ENCODE measurements at places on chromosomes 16 and 17.

DNA sequence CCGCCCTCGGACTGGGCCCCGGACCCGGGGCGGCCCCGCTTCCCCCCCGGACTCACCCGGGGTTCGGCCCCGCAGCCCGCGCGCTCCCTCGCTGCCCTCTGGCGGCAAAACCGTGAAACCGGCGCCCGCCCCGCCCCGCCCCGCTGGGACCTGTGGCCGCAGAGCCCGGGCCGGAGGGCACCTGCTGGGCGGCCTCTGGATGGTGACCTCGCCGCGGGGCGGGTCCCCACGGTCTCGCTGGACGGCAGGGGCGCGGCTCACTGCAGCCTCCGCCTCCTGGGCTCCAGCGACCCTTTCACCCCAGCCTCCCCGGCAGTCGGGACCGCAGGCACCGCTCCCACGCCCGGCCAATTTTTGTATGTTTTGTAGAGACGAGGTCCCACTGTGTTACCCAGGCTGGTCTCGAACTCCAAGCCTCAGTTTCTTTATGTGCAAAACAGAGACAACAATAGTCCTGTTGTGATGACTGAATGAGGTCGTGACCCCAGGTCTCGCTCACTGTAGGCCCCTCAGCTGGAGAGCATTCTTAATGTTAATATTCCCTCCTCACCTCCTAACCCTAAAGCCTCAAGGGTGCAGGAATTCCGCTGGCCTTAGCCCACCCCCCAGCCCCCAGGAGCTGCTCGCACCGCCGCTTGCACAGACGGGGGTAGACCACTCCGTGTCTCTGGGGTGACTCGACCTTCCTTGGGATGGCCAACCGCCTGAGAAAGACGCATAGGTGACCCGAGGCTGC, 33.7 kb upstream of the RPH3AL start:
- peak overlapping the region; percentile 55 for H3K4me3 ChIP-seq
- DNase-seq, result peak; percentile 87
- H3K27me3 ChIP-seq, result no peaks in the 10 kb centered on the region
- H3K27ac ChIP-seq, result no peak overlapping the region
- no peaks in the 10 kb centered on the region for H3K36me3 ChIP-seq

GRCh38 chr16:10694306-10694705, 424 bp downstream of the TEKT5 start:
- no peaks in the 10 kb centered on the region for H3K27me3 ChIP-seq
- no peak overlapping the region for H3K27ac ChIP-seq
- no peaks in the 10 kb centered on the region for H3K36me3 ChIP-seq
- H3K4me1 ChIP-seq, result no peaks in the 10 kb centered on the region

GRCh38 chr16:61313931-61314330, 722.3 kb downstream of the CDH8 start:
- no peak for DNase-seq
- no peaks in the 10 kb centered on the region for H3K4me1 ChIP-seq
- H3K27me3 ChIP-seq, result no peaks in the 10 kb centered on the region
- no peak overlapping the region for H3K27ac ChIP-seq
- H3K4me3 ChIP-seq, result no peak overlapping the region
- no peaks in the 10 kb centered on the region for H3K36me3 ChIP-seq

- peaks cover 14% of the 10 kb centered on the region for H3K27me3 ChIP-seq
- no peaks in the 10 kb centered on the region for H3K4me1 ChIP-seq
- no peaks in the 10 kb centered on the region for H3K36me3 ChIP-seq
These were observed 249.6 kb downstream of the ENGASE start for GRCh38 chr17:79324194-79324593.

DNA sequence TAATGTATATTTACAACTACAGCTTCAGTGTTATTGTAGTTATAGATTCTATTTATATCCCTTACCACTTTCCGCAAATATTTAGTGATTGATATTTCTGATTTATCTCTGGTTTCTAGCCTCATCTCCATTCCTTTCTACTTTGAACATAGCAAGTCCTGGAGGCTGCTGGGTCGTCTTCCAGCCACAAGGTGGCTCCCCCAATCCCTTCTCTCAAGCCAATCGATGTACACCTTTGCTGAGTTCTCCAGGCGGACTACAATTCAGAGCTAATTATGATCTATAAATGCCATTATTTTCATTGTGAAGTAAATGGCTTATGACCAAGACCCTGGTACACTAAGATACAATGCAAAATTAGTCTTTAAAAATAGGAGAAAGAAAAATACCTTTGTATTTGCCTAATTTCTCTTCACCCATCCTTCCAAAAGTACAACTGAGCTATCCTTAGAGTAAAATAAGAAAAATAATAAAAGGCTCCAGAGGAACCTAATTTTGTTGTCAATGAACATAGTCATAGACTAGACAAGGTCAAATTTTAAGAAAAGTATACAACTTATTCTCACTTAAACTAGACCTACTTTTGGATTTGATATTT, 122.1 kb downstream of the SKAP1 start:
- DNase-seq, result peak; percentile 74
- no peaks in the 10 kb centered on the region for H3K4me1 ChIP-seq
- H3K36me3 ChIP-seq, result no peaks in the 10 kb centered on the region
- H3K4me3 ChIP-seq, result no peak overlapping the region
- H3K27me3 ChIP-seq, result peaks cover 15% of the 10 kb centered on the region

GRCh38 chr17:45170931-45171337, 9.3 kb downstream of the HEXIM2 start:
- DNase-seq, result peak; percentile 78
- H3K27me3 ChIP-seq, result no peaks in the 10 kb centered on the region
- H3K27ac ChIP-seq, result peak overlapping the region; percentile 98
- H3K4me3 ChIP-seq, result no peak overlapping the region
- H3K36me3 ChIP-seq, result no peaks in the 10 kb centered on the region

DNA sequence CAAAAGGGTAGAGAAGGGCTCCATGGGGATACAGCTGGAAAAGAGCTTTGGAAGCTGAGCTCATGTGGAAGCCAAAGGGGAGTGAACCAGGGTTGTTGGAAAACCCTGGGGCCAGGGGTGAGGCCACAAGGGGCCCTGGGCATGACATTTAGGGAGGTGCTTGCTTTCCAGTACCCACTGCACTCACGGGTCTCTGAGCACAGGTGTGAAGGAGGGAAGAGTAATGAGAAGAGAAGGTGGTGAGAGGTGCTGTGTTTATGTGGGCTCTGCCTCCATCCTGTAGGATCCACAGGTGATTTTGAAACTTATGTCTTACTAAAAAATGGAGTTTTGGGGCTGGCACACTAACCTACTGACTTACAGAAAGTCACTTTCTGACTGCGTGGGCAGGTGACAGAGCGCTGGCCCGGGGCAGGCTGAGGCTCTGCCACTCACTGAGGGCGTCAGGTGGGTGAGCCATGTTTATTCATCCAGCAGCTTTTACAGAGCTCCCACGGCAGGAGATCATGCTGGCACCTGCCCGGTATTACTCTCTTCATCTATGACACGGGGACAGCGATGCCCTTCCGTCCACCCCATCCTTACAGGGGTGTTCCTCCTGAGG, 18.9 kb downstream of the KSR1 start:
- no peaks in the 10 kb centered on the region for H3K36me3 ChIP-seq
- no peak overlapping the region for H3K27ac ChIP-seq
- H3K4me1 ChIP-seq, result no peaks in the 10 kb centered on the region
- DNase-seq, result no peak
- no peaks in the 10 kb centered on the region for H3K27me3 ChIP-seq
- H3K4me3 ChIP-seq, result no peak overlapping the region

DNA sequence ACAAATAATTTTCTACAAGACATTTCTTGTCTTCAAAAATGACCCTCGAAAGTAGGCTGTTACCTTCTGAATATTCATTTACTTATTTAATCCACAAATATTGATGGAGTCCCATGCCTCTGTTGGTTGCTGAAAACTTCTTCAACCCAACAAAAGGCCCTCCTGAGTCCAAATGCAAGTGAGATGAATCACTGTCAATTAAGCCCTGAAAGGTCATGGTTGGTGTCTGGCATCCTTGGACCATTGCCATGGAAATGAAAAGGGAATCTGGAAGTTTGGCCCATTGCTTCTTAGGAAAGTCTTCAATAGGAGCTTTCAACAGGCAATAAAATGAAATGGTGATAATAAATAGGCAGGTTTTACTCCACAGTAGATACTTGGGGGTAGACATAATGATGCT, 364.7 kb upstream of the DYNLRB2 start:
- no peak for DNase-seq
- no peaks in the 10 kb centered on the region for H3K36me3 ChIP-seq
- H3K27me3 ChIP-seq, result no peaks in the 10 kb centered on the region
- peaks cover 6% of the 10 kb centered on the region for H3K4me1 ChIP-seq
- no peak overlapping the region for H3K4me3 ChIP-seq

DNA sequence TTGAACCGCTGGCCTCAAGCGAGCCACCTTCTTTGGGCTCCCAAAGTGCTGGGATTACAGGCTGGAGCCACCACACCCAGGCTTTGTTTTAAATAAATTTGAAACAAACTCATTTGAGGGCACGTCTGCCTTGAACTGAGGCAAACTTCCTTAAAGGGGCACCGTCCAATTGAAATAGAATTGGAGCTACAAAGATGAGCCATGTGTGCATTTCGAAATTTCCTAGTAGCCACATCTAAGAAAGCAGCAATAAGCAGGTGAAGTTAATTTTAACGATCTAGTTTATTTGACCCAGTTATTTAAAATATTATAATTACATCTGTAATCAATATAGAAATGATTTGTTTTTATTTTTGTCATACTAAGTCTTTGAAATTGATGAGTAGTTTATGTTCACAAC, 755 bp upstream of the C16orf89 start:
- H3K36me3 ChIP-seq, result no peaks in the 10 kb centered on the region
- H3K27me3 ChIP-seq, result no peaks in the 10 kb centered on the region
- H3K27ac ChIP-seq, result no peak overlapping the region
- no peak overlapping the region for H3K4me3 ChIP-seq
- no peak for DNase-seq

DNA sequence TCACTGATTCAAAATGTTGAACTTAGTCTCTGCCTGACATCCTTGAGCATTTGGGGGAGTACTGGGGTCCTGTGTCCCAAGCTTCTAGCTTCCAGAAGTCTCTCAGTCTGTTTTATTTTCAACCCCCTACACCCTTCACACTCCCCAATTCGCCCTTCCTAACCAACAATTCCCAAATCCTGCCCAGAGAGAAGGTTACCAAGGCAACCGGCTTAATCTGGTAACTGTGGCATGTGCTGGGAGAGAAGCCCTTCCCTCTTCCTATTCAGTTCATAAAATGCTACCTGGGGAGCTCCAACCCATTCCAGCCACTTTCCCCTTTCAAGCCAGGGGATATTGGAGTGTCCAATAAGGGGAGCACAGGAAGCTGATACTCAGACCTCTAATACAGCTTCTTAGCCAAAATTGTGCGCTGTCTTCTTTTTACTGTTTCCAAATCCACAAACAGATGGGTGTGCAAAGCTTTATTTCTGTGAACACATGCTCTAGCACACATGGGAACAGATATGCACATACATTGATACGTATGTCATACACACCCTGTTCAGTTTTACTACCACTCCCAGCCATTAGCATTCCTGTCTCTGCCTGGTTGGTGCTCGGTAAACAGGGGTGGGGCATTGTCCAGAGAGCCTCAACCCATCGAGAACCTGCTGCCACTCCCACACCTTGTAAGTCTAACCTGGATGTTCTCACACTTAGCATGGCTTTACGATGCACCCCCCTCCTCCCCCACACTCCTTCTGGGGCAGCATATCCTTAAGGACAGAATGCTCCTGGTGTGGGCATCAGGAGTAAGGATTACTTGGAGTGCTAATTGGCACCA, 1.1 kb upstream of the RAPGEFL1 start:
- peaks cover 16% of the 10 kb centered on the region for H3K4me1 ChIP-seq
- H3K4me3 ChIP-seq, result no peak overlapping the region
- H3K27ac ChIP-seq, result peak overlapping the region; percentile 93
- DNase-seq, result peak; percentile 78
- no peaks in the 10 kb centered on the region for H3K27me3 ChIP-seq

- H3K36me3 ChIP-seq, result no peaks in the 10 kb centered on the region
- no peak overlapping the region for H3K27ac ChIP-seq
- H3K4me3 ChIP-seq, result no peak overlapping the region
- no peaks in the 10 kb centered on the region for H3K27me3 ChIP-seq
These were observed 15.4 kb upstream of the MYO18A start for GRCh38 chr17:29195465-29196081.

GRCh38 chr17:43637563-43638323, 24.0 kb downstream of the MEOX1 start:
- H3K27me3 ChIP-seq, result no peaks in the 10 kb centered on the region
- no peak overlapping the region for H3K4me3 ChIP-seq
- DNase-seq, result no peak
- H3K27ac ChIP-seq, result no peak overlapping the region
- peaks cover 22% of the 10 kb centered on the region for H3K4me1 ChIP-seq

GRCh38 chr16:70710422-70711210, 24.8 kb upstream of the MTSS2 start:
- DNase-seq, result no peak
- no peaks in the 10 kb centered on the region for H3K27me3 ChIP-seq
- H3K36me3 ChIP-seq, result no peaks in the 10 kb centered on the region
- peak overlapping the region; percentile 52 for H3K27ac ChIP-seq
- H3K4me3 ChIP-seq, result no peak overlapping the region

DNA sequence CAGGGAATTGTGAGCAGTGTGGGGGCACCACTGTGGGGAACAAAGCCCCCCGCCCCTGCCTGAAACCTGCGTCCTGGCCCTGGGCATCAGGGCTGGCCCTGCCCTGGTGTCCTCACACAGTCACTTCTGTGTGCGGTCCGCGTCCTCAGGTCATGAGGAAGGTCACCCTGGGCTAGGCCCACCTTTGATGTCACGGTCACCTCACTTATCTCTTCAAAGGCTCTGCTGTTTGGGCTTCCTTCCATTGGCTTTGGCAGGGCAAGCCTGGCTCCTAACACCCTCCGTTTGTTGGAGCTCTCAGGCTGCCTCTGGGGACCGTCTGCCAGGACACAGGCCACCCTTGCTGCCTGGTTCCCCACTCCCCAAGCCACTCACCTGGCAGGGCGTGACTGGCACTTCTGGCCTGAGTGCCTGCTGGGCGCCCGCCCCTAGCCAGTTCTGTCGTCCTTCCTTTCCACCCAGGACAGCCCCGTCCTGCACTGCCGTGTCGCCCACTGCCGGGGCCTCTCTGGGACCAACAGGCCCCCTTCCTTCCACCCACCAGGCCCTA, 8.8 kb downstream of the CENPX start:
- no peak overlapping the region for H3K4me3 ChIP-seq
- H3K27ac ChIP-seq, result peak overlapping the region; percentile 76
- peaks cover 10% of the 10 kb centered on the region for H3K4me1 ChIP-seq
- H3K36me3 ChIP-seq, result no peaks in the 10 kb centered on the region

- no peak overlapping the region for H3K27ac ChIP-seq
- no peak overlapping the region for H3K4me3 ChIP-seq
- H3K36me3 ChIP-seq, result no peaks in the 10 kb centered on the region
These were observed 6.9 kb upstream of the ELAC2 start for GRCh38 chr17:13024526-13025257.

Measured in hepatocyte (in vitro differentiated cells).